ENCODE measurements at places on chromosomes 4 and X. TPM values are rescaled to one million over a fixed set of nuclear protein-coding genes. Genes with fewer than 3 reads are reported as not detected.

GRCh38 chrX:25674776-25675175, 463.4 kb upstream of the MAGEB18 start:
- DNase-seq, result no peak

DNA sequence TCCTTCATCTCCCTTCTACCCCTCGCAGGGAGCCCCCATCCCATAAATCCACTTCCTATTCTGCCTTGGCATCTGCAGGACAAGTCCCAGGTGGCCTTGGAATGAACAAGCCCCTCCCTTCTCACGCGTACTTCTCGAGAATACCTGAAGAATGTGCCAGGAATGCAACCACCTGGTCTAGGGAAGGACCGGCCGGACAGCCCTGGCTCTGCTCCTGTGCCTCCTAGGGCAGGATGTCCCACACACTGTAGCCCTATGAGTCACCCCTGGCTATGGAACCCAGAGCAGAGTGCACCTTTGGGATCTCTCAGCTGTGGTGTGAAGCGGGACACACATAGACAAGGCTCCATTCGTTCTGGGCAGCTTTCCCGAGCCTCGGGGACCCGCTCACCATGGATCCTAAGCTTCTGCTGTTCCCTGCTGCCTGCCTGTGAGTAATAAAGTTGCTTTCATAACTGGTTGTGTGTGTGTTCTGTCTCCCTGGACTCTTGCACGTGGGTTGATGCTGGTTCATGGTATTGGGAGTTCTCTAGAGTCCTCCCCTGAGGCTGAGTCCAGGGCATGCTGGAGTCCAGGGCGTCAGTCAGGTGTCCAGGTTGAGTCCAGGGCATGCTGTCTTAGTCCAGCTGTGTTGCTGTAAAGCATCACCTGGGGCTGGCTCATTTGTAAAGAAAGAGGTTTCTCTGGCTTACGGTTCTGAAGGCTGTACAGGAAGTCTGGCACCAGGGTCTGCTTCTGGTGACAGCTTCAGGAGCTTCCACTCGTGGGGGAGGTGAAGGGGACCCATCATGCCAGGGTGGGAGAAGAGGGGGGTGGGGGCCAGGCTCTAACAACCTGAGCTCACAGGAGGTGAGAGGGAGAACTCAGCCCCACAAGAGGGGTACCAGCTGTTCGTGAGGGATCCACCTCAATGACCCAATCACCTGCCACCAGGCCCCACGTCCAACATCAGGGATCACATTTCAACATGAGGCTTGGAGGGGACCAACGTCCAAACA, 7.4 kb upstream of the PDE6B start:
- peak; percentile 13 for DNase-seq

GRCh38 chr4:168585168-168586091, 88.6 kb downstream of the PALLD start:
- peak; percentile 69 for DNase-seq

- no peak for DNase-seq
Observed at GRCh38 chr4:2419814-2420213, 1.1 kb downstream of the CFAP99 start.

GRCh38 chr4:6404611-6405396, 67.6 kb downstream of the PPP2R2C start:
- no peak for DNase-seq

- no peak for DNase-seq
Observed at GRCh38 chr4:174859904-174860303, 30.9 kb upstream of the GLRA3 start.

- peak; percentile 87 for DNase-seq
Observed at GRCh38 chrX:16239211-16239610, 71.9 kb downstream of the MAGEB17 start.

GRCh38 chr4:53830511-53830910, 233.9 kb downstream of the CHIC2 start:
- DNase-seq, result no peak

DNA sequence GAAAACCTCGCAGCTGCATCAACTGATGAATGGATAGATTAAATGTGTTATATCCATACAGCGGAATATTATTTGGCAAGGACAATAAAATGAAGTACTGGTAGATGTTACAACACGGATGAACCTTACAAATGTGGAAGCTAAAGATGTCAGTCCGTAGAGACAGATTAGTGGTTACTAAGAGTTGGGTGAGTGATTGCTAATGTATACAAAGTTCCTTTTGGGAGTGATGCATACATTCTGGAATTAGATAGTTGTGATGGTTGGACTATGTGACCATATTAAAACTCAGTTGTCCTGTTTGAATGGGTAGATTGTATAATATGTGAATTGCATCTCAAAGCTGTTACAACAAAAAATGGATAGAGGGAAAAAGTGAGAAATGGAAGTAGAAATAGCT, 2.8 kb downstream of the FIP1L1 start:
- no peak for DNase-seq

GRCh38 chr4:155578726-155579370, 87.8 kb upstream of the GUCY1A1 start:
- no peak for DNase-seq

- peak; percentile 32 for DNase-seq
Observed at GRCh38 chrX:6990552-6991193, 156.8 kb upstream of the STS start.

Gene ANKRD37
- 8.4 TPM for total RNA-seq

Gene CHIC1
- total RNA-seq, result 2.9 TPM

Gene XPNPEP2
- not detected for total RNA-seq

Gene UNC5C
- not detected for total RNA-seq

Gene MAP9
- total RNA-seq, result 4.2 TPM

Gene FGF2
- 14.8 TPM for total RNA-seq

Gene DUX4
- total RNA-seq, result not detected

Data from bronchial epithelial cell (primary cell).